Activated CD4-positive, alpha-beta T cell treated with anti-CD3 and anti-CD28 coated beads, Interleukin-2, Interleukin-4, amounts not matched to agents 100 ng/mL and 50 ng/mL, durations not matched to agents 16 hours and 8 hours (primary cell): ENCODE measurements at places on chromosomes 3 and 15.

GRCh38 chr3:55661141-55661540 is 174.0 kb upstream of the WNT5A start:
- no peak for DNase-seq

DNA sequence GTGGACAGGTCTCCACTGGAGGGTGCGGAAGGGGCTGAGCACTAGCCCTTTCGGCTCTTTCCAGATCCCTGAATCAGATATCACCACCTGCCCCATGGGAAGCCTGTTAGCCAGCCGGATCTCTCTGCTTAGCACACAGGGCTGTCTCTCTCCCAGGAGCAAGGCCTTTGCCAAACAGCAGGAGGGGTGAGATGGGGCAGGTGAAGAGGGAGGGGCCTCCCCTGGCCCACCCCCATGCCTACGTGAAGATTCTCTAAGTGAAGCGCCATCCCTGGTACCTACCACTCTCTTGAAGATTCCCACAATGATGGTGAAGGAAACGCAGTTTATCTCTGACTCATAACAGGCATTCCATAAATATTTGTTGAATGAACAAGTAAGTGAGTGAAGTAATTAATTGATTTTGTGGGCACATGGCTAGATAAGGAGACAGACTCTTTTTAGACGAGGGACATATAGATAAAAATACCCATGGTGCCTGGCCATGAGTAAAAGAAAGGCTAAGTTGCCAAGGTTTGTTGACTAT is 19.6 kb upstream of the HCN4 start:
- DNase-seq = no peak

- DNase-seq = no peak
Observed at GRCh38 chr3:8868996-8869395, 94.3 kb downstream of the RAD18 start.

DNA sequence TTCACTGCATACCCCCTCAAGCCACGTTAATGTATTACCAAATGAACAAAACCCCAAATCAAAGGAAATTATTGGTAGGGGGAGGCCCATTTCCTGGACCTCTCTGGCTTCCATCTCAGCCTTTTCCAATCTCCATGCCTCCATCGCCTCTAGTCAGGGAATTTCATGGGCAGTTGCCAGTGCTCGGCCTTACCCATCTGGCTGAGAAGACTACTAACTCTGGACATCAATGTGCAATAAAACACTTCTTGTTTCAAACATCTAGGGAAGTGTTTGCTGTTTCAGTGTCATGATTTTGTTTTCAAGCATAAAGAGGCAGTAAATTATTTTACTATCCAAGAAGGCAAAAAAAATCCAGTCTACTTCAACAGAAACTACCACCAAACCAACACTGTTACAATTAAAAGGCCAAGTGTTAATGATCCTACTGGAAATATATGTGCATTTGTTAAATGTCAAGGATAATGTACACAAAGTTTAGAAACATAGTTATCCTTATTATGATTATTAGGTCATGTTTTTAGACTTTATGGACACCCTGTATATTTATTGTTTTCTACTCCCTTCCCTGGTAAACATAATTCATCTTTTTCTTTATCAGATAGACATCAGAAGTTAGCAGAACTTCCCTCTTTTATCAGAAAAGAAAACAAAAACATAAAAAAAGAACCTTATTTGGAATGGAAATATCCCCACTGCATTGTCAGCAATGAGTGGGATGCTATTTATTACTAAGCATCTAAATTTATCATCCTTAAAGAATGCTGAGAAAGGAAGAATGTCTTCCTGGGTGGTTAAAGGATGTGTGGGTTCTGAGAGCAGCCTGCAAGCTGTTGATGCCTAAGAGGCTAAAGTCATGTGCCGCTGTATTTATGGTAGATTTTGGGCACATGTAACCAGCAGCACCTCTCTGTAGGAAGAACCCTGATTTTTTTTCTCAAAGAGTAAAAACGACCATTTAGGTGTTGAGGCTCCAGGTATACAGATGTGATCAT is 15.2 kb downstream of the LDHAL6B start:
- no peak for DNase-seq

DNA sequence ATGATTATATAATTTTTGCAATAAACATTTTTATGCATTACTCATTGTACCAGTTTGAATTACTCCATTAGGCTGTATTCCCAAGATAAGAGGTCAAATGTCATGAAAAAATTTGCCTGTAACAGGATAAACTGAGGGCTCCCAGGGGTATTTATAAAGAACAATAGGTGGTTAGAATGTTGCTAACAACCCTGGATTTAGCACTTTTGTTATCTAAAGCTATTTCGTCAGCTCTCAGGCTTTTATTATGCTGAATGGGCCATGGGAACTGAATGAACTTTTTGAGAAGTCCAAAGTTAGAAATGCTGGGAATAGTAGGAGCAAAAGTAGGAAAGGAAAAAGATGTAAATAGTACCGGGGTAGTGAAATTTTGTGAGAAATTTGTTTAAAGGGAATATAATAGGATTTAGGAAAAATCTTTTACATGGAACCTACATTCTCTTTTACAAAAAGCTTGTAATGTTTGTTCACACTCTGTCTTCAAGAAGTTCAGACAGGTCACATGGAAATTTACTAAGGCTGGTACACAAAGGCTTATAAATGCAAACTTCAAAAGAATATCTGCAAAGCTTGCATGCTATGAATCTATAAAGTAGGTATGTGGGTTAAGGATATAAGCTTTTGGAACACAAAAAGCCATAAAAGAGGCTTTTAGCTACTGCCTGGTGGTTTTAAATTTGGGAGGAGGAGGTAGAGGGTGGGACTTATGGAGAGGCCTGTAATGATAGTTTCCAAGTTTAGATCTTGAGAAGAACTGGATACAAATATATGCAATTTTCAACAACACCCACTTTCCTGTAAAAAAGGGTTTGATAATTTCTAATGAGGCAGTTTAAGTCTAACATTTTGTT is 445.8 kb upstream of the NAALADL2 start:
- no peak for DNase-seq

DNA sequence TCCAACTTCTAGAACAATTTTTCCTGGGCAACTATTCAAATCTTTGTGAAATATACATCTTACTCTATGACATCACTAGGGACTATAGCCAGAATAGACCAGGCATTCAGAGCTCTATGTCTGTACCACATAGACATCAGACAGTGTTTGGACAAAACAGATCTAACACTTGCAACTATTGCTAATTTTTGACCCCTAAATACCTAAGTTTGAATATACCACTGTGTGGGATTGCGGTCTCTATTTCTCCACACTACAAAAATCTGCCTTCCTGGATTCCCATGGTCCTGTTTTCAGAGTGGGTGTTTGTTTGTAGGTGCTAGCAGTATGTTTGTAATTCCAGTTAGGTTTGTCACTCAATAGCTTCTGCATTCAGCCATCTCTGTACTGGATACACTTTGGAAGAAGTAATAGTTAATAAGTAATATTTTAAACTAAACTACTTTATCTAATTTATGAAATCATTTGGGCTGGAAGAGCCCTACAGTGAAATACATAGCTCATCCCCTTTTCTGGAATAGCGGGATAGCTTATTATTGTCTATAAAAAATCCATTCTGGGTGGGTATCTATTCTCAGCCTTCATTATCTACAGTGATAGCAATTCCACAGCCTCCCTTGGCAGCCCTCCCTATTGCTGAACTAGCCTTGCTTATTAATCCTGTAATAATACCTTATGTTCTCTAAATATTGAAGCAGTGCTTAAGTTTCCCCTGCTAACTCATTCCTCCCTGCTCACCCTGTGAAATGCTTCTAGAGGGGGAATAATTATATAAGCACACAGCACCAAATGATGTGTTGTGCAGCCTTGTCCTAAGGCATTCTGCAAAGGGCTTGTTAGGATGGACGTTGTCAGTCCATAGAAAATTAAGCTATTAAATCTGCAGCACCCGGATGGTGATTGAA is 49.4 kb downstream of the RBMS3 start:
- DNase-seq = no peak

- no peak for DNase-seq
Observed at GRCh38 chr3:39106851-39107387, 508 bp downstream of the GORASP1 start.
